ENCODE measurements at places on chromosomes 1 and 21. TPM values are rescaled to one million over a fixed set of nuclear protein-coding genes. Genes with fewer than 3 reads are reported as not detected.

ERG gene
- 0.37 TPM for total RNA-seq

CASQ1 gene
- 4.4 TPM for total RNA-seq

SLC2A5 gene
- total RNA-seq = not detected

KRTAP19-1 gene
- not detected for total RNA-seq

FCRL4 gene
- not detected for total RNA-seq

NR5A2 gene
- 13.2 TPM for total RNA-seq

DMRTA2 gene
- 0.10 TPM for total RNA-seq

AADACL3 gene
- 0.22 TPM for total RNA-seq

CD1B gene
- not detected for total RNA-seq

CDC7 gene
- 74.2 TPM for total RNA-seq

BTBD19 gene
- 0.78 TPM for total RNA-seq

TMEM54 gene
- 9.8 TPM for total RNA-seq

TMEM52 gene
- total RNA-seq = 24.1 TPM

ITLN2 gene
- total RNA-seq = 2.7 TPM

SAMD11 gene
- total RNA-seq = 14.8 TPM

ST6GALNAC3 gene
- 4.3 TPM for total RNA-seq

- no peak for DNase-seq
Measured at GRCh38 chr1:169784102-169784501, 10.6 kb downstream of the METTL18 start.

GRCh38 chr1:109527098-109527811, 12.4 kb upstream of the GPR61 start:
- no peak for DNase-seq

- DNase-seq = peak; percentile 45
Measured at GRCh38 chr1:25197235-25197975, 34.9 kb downstream of the SYF2 start.

DNA sequence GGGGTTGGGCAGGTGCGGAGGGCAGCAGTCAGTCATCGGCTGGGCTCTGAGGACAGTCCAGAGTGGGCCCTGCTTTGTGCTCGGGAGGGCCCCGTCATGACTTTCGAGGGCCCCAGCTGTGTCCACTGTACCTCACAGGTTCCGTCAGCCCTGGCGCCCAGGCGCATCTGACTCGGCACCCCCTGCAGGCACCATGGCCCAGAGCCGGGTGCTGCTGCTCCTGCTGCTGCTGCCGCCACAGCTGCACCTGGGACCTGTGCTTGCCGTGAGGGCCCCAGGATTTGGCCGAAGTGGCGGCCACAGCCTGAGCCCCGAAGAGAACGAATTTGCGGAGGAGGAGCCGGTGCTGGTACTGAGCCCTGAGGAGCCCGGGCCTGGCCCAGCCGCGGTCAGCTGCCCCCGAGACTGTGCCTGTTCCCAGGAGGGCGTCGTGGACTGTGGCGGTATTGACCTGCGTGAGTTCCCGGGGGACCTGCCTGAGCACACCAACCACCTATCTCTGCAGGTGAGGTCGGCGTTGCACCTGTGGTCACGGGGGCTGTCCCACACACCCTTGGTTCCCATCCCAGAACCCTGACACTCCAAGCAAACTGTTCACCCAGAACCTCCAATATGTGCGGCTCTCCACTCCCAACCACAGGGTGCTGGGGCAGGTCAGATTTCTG, 7.8 kb downstream of the PODN start:
- DNase-seq = peak; percentile 73

- peak; percentile 76 for DNase-seq
Measured at GRCh38 chr1:16015960-16016901, 1.6 kb downstream of the HSPB7 start.

DNA sequence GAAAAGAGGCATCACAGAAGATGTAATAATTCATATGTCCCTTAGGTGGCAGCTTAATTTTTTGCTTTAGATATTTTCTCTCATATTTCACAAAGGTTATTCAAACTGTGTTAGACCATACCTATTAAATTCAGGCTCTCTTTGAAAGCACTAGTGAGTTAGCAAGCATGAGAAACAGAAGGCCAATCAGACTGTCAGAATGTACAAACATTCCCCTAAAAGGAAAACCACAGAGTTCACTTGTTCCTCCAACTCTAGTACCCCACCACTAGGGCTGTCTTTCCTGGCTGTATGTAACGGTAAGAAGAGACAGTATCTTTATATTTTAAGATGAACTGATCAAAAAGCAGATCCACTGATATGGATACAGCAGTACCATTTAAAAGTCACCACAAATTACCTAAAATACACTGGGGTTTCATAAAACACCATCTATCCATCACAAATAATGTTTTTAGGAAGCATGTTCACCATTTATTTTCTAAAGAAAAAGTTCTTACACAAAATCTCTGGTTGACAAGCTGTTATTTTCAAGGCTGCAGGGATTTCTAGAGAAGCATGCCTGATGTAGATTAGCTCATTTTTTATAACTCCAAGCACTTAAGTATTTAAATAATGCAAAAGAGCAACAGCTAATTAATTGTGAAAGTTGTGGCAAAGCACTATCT, 1.8 kb downstream of the ARPC5 start:
- DNase-seq = peak; percentile 54

- no peak for DNase-seq
Measured at GRCh38 chr1:198849093-198849492, 210.3 kb downstream of the PTPRC start.

- no peak for DNase-seq
Measured at GRCh38 chr1:14039582-14040430, 339.8 kb downstream of the PRDM2 start.

- DNase-seq = no peak
Measured at GRCh38 chr1:55700359-55701130, 485.4 kb upstream of the USP24 start.

- peak; percentile 96 for DNase-seq
Measured at GRCh38 chr1:155320661-155321617, at the start of gene RUSC1. TSS of gene RUSC1 (plus strand) at chr1:155320894. CDS start at chr1:155321774, 880 bp downstream.

GRCh38 chr21:26506956-26507355, 66.1 kb downstream of the CYYR1 start:
- DNase-seq = no peak

GRCh38 chr21:41630249-41630648, 122.3 kb upstream of the TMPRSS2 start:
- no peak for DNase-seq

- DNase-seq = peak; percentile 40
Measured at GRCh38 chr21:43989401-43989800, 22.7 kb upstream of the TRAPPC10 start.

DNA sequence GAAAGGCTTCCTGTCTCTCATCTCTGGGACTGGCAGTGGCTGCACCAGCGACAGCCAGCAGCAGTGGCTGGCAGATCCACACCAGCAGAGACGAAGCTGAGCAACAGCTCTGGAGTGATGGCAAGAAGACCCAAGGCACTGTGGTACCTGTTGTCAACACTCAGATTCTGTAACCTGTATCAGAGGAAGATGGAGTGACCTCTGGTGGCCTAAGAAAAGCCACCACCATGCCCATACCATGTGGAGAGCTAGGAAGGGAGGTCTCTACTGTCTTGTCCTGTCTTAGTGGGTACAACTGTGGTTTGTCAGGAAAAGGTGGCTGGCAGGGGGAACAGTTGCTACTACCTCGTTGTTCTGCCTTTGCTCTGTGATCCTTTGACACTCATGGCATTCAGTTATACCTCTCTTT, 22.5 kb upstream of the RHBDL2 start:
- peak; percentile 54 for DNase-seq

DNA sequence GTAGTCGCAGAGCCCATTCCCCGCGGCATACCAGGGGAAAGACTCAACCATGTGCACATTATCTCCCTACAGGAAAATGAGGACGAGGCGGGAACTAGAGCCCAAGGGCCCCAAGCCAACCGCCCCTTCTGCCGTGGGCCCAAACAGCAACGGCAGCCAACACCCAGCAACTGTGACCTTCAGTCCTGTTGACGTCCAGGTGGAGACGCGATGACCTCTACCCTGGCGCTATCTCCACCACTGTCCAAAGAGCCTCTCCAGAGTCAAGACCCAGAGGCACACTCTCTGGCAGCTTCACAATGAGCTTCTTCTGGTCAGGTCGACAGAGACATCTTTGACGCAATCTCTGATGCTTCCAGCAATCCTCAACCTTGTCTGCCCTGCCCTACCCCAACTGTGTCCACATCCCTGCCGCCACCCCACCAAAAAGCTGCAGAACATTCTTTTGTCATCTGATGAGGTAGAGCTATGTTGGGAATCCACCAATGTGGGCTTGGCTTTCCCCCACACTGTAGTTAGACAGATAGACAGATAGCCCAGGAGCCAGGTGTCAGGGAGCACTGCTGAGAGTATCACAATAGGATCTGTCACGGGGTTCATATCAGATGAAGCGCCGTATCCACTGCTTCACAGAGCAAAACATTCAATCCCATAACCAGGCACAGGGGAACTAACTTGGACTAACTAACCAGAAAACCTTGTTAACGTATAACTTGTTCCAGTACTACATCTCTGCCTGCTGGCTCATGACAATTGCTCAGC, 37.4 kb upstream of the SRRM1 start:
- no peak for DNase-seq

GRCh38 chr1:102970496-102971078, 137.7 kb downstream of the COL11A1 start:
- DNase-seq = peak; percentile 30

- no peak for DNase-seq
Measured at GRCh38 chr1:217861658-217862057, 230.5 kb downstream of the SPATA17 start.

DNA sequence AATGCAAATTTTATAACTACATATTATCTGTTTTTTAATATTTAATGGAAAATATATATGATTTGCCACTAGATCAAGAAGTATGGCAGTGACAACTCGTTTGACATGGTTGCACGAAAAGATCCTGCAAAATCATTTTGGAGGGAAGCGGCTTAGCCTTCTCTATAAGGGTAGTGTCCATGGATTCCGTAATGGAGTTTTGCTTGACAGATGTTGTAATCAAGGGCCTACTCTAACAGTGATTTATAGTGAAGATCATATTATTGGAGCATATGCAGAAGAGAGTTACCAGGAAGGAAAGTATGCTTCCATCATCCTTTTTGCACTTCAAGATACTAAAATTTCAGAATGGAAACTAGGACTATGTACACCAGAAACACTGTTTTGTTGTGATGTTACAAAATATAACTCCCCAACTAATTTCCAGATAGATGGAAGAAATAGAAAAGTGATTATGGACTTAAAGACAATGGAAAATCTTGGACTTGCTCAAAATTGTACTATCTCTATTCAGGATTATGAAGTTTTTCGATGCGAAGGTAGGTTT, 556 bp downstream of the IFI44 start:
- no peak for DNase-seq

- DNase-seq = no peak
Measured at GRCh38 chr1:38640371-38640770, 219.2 kb downstream of the RRAGC start.

- DNase-seq = no peak
Measured at GRCh38 chr1:160838888-160839287, 23.8 kb downstream of the CD244 start.

GRCh38 chr1:15856888-15857287, 9.4 kb downstream of the SPEN start:
- no peak for DNase-seq

DNA sequence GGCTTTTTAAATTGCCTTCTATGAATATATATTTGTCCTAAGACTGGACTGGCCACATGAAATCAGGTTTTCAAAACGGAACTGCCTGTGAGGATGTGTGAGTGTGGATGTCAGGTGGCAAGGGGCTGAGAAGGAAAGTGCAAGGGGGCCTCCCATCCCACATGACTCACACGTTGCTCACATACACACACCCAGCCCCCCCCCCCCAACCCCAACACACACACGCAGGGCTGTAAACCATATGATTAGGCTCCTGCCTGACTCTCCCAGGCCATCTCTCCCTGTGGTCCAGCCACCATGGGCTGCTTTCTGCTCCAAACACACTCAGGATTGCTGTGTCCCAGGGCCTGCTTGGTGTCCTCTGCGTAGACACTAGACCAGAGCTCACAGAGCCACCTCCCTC, 22.4 kb downstream of the DEGS1 start:
- no peak for DNase-seq

- peak; percentile 8 for DNase-seq
Measured at GRCh38 chr1:101820071-101820470, 176.7 kb downstream of the OLFM3 start.

GRCh38 chr1:24418898-24419628, 3.5 kb downstream of the NIPAL3 start:
- no peak for DNase-seq

DNA sequence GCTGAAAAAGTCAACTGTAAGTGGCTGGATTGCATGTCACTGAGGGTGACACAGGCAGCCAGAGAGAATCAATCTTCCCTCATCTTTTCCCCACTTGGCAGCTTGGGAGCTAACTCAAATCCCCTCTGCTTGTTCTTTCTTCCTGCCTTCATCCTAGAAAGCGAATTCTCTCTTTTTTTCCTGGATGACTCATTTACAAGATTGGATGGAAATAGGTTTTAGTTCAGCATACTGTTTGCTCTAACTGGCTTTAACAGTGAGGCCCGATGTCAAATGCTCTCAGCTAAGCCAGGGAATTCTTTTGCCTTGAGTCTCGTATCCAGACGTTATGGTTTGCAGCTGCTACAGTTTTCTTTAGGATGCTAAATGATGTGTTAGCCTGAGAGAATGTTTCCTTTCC, 72.7 kb downstream of the HUNK start:
- no peak for DNase-seq

- no peak for DNase-seq
Measured at GRCh38 chr1:106459418-106459817, 597.1 kb upstream of the PRMT6 start.

DNA sequence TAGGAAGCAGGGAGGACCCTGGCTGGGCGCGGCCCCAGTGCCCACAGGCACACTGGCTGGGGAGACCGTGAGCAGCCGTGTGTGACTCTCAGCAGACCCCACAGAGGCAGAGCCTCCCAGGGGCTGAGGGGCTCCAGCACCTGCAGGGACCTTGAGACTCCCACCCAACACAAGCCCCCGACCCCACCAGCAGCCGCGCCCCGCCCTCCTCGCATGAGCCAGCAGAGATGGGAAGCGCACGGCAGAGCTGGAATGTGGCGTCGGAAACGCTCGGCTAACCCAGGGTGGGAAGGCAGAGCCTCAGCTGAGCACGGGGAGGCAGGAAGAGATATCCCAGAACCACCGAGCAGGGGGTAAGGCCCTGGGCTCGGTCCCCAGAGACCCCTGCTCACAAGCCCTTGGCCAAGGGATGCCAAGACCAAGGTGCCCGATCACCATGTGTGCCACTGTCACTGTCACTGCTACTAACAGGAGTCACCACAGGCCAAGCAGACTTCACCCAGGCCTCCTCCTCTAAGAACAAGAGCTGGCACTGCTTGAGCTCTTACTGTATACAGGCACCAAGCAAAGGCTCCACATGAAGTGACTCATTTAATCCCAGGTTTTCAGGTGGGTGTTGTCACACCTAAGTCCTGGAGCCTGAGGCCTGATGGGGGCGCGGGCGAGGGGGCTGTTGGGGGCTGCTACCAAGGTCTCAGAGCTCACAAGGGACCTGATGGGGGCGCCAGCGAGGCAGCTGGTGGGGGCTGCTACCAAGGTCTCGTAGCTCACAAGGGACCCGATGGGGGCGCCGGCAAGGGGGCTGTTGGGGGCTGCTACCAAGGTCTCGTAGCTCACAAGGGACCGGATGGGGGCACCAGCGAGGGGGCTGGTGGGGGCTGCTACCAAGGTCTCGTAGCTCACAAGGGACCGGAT, 20.1 kb downstream of the MEGF6 start:
- DNase-seq = peak; percentile 90

Measured in H7 (cell line).